ENCODE measurements at places on chromosomes 7 and 10. TPM values are rescaled to one million over a fixed set of nuclear protein-coding genes. Genes with fewer than 3 reads are reported as not detected.

VSTM2A gene
- total RNA-seq, result not detected

DNA sequence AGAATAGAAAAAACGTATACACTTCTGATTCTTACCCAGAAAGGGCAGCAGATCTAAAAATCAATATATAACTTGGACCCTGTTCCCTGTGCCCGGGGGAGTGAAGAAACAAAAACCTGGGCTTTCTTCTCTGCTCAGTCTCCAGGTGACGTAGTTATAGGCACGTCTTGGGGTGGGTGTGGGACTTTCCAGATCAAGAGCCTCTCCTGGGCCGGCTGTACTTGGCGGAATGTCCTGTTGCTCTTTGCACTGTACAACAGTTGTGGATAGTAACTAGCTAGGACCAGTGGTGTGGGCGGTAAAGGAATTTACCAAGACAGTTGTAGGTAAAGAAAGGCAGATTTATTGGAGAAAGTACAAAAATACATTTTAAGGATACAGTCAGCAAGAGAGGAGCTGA is 40.4 kb upstream of the STEAP4 start:
- DNase-seq, result no peak

CCT6A gene
- total RNA-seq, result 338 TPM

- peak; percentile 82 for DNase-seq
These were observed 495.6 kb upstream of the KLF6 start for GRCh38 chr10:4280461-4281189.

SERPINE1 gene
- 46.1 TPM for total RNA-seq

PON1 gene
- not detected for total RNA-seq

GRCh38 chr10:22319980-22320558 is 830 bp upstream of the BMI1 start:
- peak; percentile 57 for DNase-seq

CALHM3 gene
- 4.1 TPM for total RNA-seq

GRCh38 chr10:58733436-58733835 is 220.8 kb downstream of the BICC1 start:
- no peak for DNase-seq

SLC18A3 gene
- not detected for total RNA-seq

- peak; percentile 99 for DNase-seq
These were observed 12.5 kb upstream of the TSPAN15 start for GRCh38 chr10:69438536-69439349.

DNA sequence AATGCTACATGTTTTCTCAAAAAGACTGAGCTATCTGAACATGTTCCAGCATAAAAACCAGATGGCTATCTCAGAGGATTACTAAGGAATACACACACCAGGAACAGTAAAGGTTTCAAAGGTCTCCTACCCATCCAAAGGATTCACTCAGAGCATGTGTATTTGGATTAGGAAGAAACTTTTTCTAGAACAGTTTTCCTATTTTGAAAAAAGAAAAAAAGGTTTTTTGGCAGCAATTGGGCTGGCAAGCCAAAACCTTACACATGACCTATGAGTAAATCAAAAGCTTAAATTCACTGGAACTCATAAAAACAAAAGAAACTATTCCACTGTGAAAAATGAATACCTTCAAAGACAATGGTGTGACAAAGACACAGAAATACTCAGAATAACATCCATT is 9.6 kb downstream of the TPK1 start:
- DNase-seq, result no peak

GRCh38 chr10:33913194-33913593 is 578.7 kb upstream of the NRP1 start:
- DNase-seq, result peak; percentile 94

KAZALD1 gene
- total RNA-seq, result 24.9 TPM

- DNase-seq, result peak; percentile 68
These were observed 235.9 kb downstream of the REEP3 start for GRCh38 chr10:63757067-63757466.

DNA sequence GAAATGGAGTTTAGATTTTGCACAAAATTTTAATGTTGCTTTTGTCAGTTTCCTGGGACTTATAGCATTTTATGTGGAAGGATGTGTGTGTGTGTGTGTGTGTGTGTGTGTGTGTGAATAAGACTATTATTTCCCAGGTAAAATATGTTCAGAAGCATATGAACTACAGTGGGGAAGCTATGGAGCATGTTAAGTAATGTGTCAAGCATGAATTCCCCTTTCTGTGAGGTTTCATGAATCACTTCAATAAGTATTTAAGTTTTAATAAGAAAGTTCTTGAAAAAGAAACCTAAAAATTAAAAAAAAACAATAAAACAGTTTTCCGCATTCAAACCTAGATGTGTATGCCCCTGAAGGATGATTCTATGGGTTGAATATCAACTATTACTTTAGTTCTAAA is 693 bp downstream of the CREB5 start:
- no peak for DNase-seq

FAM13C gene
- 0.63 TPM for total RNA-seq

SPDYE2 gene
- total RNA-seq, result not detected

DNA sequence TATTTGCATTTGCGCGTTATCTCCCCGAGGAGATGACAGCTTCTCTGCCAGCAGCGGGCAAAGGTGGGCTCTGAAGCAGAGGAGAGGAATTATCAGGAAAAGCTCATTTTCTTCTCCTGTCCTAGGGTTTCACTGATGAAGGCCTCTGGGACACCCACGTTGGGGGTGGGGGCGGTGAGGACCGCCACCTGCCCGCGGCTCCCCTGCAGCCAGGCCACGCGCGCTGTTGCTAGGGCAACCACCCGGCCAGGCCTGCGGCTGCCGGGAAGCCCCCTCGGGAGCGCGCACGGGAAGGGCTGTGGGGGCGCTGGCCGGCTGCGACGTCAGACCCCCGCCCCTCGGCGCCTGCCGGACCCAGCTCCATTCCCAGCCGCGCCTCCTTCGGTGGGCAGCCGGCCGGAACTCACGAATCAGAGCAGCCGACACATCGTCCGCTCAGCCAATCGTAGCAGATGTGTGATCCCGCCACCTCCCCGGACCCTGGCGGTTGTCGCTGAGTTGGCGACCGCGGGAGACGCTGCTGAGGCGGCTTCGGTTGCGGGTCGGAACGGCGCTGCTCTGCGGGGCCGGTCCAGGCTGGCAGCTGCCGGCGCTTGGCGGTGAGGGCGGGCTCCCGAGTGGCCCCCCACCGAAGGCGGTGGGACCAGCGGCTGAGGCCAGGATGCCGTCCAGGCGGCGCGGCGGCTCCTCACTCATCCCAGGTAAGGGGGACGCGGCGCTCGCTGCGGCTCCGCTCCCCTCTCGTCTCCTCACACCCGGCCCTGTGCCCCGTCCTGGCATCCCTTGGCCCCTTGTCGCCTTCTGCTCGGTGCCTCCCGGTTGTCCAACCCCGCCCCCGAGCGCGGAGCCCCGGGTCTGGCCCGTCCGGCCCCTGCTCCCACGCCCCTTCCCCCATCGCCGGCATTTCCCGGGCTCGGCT is at the start of gene TPST1:
TPST1 (plus strand) TSS at position 513 of the 919 bp plus-strand sequence. CDS start 35,092 bp downstream, outside the sequence.
- peak; percentile 85 for DNase-seq

Measured in PC-3 (cell line).